ENCODE measurements at places on chromosomes 12 and 14. TPM values are rescaled to one million over a fixed set of nuclear protein-coding genes. Genes with fewer than 3 reads are reported as not detected.

The FAM90A1 gene
- total RNA-seq, result 0.36 TPM

The AMN gene
- 1.0 TPM for total RNA-seq

The ENDOU gene
- total RNA-seq, result not detected

DNA sequence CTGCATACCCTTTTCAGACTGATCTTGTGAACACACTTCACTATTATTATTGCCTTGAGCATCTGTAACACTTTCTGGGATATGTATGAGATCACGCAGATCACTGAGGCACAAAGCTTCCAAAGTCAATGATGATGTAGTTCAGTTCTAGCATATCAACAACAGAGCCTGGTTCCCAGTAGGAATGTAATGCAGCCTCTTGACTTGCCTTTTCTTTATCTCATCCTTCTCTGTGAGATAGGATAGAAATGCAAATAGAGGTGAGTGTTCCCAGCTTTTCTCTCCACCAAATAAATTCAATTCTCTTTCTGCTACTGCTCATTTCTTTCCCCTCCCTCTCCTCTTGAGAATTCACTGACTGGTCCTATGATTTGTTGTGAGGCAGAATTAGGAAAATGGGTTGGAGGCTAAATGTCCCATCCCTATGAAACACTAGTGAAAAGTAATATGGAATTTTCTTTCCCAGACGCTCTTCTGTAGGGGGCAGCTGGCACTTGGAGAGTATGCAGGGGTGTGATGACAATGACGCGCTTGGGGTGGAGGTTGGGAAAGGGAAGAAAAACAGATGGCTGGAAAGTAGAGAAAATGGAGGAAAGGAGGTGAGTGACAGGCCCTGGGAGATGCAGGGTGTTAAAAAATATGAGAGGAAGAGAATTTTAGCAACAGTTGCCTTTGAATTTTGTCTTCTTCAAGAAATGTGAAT, 96.0 kb upstream of the TMTC1 start:
- no peak for DNase-seq

The LTBP2 gene
- total RNA-seq, result 0.73 TPM

DNA sequence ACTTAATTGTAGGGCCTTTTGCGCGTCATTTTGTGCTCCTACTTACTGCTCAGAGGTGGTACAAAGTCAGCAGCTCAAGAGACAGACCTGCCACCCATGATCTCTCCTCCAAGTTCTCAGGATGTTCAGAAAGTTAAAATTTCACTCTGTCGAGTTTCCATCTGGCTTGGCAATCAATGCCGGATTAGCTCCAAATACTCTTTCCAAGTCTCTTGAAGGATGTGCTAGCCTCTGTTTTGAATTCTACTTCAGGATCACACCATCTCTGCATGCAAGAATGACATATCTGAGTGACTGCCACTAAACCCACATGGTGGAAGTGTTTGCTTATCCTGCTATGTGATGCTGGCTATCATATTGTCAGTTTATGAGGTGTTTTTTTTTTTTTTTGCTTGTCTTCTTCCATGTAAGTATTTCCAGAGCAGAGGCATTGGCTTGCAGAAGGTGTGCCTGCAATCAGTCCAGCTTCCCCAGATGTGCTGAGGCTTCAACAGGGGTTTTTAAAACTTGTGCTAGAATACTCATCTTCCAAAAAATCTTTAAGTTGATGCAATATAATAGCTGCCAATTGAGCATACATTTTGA, 125.6 kb downstream of the RGS6 start:
- no peak for DNase-seq

The PIANP gene
- not detected for total RNA-seq

DNA sequence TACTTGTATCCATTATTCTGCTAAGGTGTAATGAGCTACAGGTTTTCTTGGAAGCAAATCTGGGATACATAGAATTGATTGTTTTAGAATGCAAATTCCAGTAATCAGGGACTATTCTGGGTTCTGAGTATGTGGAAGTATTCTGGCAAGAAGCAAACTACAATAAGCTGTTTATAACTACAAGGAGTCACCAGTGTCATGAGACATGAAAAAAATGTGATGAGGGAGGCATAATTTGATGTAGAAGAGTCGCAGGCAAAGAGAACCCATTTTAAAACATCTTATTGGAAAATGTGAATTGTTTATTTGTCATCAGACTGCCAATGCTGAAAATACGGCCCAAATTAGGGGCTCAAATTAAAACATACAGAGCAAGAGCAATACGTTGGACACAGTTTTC, 321.8 kb upstream of the E2F7 start:
- no peak for DNase-seq

GRCh38 chr12:40313928-40314327, 89.1 kb downstream of the LRRK2 start:
- no peak for DNase-seq

The TMEM63C gene
- 0.12 TPM for total RNA-seq

The ZC2HC1C gene
- total RNA-seq, result 0.88 TPM

DNA sequence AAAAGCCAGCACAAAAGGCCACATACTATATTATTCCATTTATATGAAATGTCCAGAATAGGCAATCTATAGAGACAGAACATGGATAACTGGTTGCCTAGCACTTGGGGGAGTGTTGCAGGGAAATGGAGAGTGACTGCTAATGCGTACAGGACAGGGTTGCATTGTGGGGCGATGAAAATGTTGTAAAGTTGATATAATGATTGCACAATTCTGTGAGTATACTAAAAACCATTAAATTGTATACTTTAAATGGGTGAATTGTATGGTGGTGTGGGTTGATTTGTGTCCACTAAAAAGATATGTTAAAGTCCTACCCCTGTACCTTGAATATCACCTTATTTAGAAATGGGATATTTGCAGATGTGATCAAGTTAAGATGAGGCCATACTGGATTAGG, 7.0 kb upstream of the CAPRIN2 start:
- DNase-seq, result no peak

DNA sequence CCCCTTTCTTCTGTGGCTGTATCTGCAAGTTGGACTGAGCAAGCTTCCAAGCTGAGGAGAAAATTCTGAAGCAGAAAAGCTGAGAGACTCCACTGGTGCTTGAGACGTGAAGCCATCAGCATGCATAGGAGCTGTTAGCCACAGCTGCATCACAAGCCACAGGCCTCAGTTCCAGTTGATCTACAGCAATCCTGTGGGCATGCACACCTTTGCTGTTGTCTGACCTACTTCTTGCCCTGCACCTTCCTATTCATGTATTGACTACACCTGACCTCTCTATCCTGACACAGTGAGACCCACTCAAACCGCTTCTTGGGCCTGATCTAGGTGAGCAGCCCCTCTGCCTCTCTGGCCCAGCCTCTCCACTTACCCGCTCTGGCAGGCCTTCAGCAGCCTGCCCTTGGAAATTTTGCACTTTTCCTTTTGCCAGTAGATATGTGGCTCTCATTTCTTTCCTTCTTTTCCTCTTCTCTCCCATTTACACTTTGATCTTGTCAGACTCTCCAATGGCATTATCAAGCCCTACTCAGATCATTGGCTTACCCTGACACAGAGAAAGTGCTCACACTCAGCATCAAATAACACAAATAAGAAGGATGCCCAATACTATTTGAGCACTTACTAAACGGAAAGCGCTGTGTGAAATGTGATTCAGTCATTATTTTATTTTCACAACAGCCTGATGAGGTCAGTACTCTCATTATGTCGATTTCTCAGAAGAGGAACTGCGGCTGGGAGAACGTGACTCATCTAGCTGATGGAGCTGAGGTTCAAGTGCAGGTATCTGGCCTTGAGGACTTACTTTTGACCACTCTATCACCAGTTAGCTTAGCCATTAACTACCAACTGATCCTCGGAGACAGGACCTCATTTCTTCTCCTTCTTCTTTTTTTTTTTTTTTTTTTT, 21.9 kb upstream of the PTGR2 start:
- no peak for DNase-seq

The NXPH4 gene
- not detected for total RNA-seq

- no peak for DNase-seq
These were observed 124.1 kb downstream of the SSPN start for GRCh38 chr12:26319511-26319910.

GRCh38 chr12:114131824-114132223, 165.7 kb upstream of the RBM19 start:
- DNase-seq, result no peak

DNA sequence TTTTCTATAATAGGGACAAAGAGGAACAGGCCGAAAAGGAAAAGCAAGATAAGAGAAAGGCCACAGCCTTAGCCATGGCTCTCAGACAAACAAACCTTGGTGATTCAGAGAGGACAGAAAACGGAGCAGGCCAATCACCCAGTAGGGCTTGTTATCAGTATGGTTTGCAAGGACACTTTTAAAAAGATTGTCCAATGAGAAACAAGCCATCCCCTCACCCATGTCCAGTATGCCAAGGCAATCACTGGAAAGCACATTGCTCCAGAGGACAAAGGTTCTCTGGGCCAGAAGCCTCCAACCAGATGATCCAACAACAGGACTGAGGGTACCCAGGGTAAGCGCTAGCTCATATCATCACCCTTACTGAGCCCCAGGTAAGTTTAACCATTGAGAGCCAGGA, 243.8 kb upstream of the BTG1 start:
- no peak for DNase-seq

The TNFRSF1A gene
- 102 TPM for total RNA-seq

The DAO gene
- not detected for total RNA-seq

- no peak for DNase-seq
These were observed 11.7 kb upstream of the DAAM1 start for GRCh38 chr14:59176765-59177164.

GRCh38 chr14:76955575-76956315, 72.8 kb downstream of the IRF2BPL start:
- DNase-seq, result peak; percentile 88

- DNase-seq, result no peak
These were observed 67.3 kb upstream of the KCNH3 start for GRCh38 chr12:49471557-49471956.

DNA sequence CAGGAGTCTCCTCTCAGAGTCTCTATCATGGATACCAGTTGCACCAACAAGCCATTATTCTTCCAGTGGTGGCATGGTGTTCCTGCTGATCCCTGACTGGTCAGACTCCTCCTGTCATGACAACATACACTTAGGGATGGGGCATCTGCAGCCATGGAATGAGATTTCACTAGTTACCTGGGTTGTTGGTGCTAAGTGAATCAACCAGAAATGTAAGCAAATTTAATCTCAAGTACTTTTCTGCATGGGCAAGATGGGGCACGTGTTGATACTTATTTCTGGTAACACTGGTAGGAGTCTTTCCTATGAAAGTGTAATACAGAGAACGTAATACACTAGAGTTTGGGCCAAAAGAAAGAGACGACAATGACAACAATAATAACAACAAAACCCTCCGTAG, 211.5 kb upstream of the FOXN3 start:
- DNase-seq, result no peak

DNA sequence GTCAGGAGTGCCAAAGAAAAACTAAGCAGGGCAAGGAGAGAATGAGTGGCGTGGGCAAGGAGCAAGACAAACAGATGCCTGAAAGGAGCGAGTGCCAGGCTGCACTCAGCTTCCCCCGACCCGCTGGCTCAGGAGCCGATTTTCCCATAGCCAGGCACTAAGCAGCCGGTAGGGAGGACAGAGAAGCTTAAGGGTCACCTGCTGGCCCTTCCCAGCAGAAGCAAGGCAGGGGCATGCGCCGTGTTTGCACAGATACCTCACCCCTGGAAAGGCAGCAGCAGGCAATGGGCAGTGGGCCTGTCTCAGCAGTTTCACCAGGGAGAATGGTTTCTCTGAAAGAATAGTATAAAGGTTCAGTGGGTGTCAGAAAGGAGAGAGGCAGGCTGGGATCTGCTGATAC, 104.9 kb upstream of the FKBP4 start:
- DNase-seq, result no peak

DNA sequence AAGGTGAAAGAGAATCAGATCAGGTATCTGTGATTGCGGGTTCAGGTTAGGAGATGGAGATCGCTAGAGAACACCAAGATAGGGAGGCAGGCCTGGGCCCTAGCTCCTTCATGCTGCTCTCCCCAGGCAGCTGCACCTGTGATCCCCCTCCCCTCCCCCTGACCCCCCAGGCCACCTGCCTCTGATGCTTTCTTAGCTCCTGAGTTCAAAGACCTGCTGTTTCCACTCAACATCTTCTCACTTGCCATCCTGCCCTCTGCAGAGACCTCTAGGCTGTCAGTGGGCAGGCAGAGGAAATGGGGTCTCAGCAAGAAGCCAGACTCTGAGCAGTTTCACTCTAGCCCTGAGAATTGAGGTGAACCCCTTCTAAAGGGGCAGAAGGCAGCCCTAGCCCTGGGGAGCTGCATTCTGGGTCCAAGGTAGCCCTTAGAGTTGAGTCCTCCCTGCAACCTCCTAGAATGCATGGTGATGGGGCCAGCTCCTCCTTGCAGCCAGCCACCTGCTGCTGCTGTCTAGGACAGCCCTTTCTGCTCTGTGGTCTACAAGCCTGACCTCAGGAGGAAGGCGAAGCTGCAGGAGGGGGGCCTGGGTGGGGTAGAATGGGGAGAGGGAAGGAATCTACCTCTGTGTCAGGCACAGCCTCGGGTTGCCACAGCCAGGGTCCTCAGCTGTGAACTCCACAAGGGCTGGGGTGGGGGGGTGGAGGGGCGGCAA, 6.4 kb upstream of the SLC48A1 start:
- no peak for DNase-seq

The FAIM2 gene
- total RNA-seq, result not detected

- no peak for DNase-seq
These were observed 151.5 kb downstream of the AACS start for GRCh38 chr12:125216756-125217155.

The GARIN6 gene
- not detected for total RNA-seq

- no peak for DNase-seq
These were observed 10.1 kb upstream of the DLGAP5 start for GRCh38 chr14:55201219-55202101.

- DNase-seq, result no peak
These were observed 78.6 kb downstream of the KCNK13 start for GRCh38 chr14:90140298-90140955.

GRCh38 chr14:64952598-64953309, 10.2 kb upstream of the GPX2 start:
- DNase-seq, result no peak

The GALNT4 gene
- total RNA-seq, result 34.9 TPM

GRCh38 chr14:96198430-96199130, 6.1 kb upstream of the BDKRB2 start:
- DNase-seq, result no peak

DNA sequence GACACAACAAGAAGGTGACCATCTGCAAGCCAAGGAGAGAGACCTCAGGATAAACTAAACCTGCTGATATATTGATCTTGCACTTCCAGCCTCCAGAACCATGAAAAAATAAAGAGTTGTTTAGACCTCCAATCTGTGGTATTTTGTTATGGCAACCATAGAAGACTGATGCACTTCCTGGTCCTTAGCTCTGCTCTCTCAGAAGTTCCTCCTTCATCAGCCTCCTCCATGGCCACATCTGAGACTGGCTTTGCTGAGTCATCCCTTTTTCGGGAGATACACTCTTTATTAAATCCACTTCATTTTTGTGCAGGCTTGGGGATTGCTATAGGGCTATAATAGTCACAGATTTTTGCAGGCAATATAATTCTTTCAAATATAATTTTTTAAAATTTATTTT, 89.6 kb upstream of the ATF7IP start:
- no peak for DNase-seq

DNA sequence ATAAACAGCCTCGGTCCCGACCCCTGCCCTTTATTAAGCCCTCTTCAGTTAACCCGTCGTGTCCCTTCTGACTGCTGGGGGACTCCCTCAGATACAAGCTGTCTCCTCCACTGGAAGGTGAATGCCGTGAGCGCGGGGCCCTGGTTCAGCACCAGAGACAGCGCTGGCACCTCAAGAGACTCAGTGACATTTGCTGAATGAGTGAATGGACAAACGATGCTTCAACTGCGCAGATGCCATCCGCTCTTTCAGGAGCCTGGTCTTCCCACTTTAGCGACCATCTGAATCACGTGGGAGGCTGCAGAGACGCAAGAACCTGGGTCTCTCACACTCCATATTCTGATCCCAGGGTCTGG, 92.6 kb upstream of the SFSWAP start:
- DNase-seq, result no peak

The MRPL42 gene
- total RNA-seq, result 53.2 TPM

Measured in natural killer cell treated with Interleukin-12 subunit alpha and Interleukin-12 subunit beta and Interleukin-15 and Interleukin-18, amount 100 ng/mL, for 72 hours (primary cell).